Liver (tissue), 10 donors: ENCODE measurements at places on chromosomes 7 and 10. TPM values are rescaled to one million over a fixed set of nuclear protein-coding genes. Genes with fewer than 3 reads are reported as not detected.

Gene C7orf57
- total RNA-seq = not detected

GRCh38 chr10:89644967-89645741, at the start of gene PANK1:
TSS of gene PANK1 (minus strand) at chr10:89645242. CDS start at chr10:89644891, 351 bp downstream.
- peak; percentile 70 for DNase-seq

DNA sequence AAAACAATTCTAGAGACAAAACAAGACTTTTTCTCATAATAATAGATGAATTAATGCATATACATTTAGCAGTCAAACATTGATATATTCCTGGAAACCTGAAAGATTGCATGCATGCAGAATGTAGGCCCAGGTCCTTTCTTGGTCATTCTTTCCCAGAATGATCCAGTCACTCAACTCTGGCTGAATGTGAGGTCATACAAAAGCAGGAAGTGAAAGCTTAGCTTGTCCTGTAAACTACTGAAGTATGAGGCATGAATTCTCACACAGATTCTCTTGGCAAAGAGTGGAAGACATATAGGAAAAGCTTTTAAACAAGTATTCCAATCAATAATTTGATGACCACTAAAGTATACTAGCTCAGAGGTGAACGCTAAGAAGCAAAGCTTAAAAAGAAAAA, 253.9 kb downstream of the PPP1R3A start:
- DNase-seq = no peak

Gene GATAD1
- 12.4 TPM for total RNA-seq

- DNase-seq = no peak
Observed at GRCh38 chr10:33133557-33133956, 175.5 kb upstream of the ITGB1 start.

Gene ZKSCAN5
- total RNA-seq = 4.7 TPM

DNA sequence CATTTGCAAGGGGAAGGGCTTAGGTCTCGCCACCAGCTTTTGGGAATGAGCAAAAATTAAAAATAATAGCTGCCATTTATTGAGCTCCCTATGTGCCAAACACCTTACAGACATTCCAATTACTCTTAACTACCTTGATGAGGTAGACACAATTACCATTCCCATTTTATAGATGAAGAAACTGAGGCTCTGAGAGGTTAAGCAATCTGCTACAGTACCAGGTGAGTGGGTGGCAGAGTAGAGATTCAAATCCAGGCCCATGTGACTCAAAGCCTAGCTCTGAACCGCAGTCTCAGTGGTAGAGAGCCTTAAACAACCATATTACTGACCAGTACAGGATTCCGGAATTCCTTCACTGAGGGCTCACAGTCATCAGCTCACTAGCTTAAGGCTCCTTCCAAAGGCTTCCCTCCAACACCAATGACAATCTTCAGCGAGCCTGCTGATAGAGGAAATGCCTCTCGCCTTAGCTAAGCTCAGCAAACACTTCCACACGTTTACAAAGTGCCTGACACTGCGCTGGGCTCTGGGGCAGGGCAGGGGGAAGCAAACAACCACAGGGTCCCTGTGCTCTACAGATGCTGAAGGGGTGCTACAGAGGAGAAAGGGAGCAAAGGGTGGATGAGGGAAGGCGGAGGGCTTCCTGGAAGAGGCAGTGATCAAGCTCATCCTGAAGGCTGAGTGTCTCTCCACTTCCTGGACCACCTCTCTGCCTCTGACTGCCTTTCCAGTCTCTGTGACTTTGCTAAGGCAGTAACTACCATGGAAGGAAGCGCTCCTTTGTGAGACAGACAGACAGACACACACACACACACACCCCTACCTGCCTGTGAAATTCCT, 7.4 kb downstream of the LRRC20 start:
- DNase-seq = no peak

- DNase-seq = peak; percentile 23
Observed at GRCh38 chr7:31107106-31108090, 55.3 kb downstream of the ADCYAP1R1 start.

- DNase-seq = no peak
Observed at GRCh38 chr10:90775351-90776028, 82.3 kb downstream of the HTR7 start.

DNA sequence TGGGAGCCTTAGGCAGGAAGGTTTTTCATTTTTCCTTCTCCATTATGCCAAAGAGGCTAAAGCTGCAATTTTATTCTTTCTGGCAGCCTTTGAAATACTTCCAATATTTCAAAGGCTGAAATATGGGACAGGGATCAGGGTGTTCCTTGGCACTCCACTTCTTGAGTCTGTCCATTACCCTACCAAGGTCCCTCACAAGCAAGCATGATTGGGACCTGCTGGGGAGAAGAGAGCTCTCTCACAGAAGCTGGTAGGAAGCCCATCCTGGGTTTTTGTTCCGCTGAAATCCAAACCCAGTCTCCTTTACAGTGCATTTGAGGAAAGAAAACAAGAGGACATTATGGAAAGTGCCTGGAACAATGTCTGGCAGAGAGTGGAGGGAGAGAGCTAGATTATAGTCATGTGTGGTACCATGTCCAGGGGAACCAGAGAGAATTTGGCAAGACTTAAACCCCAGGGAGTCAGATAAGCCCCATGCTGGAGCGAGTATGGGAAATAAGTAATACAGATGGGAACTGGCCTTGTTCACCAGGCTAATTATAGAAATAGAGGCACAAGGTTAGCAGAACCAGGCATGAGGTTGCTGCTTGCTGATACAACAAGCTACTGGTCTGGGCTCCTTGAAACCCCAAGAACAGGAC, 104.7 kb downstream of the LSM5 start:
- DNase-seq = no peak

DNA sequence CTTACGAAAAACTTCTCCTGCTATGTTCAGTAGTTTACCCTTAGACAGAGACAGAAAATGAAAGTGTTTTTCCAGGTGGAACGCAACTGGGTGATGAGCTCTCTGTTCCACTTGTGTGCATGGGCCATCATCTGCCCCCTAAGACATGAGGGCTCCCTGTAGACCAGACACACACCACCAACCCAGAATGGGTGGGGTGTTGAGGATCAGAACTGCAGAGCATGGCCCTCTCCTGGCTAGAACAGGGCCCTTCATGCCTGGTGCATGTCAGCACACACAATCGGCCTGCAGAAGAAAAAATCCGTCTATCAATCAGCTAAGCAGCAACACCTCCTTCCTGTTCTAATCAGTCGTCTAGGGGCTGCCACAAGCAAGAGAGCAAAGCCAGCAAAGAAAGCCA, 186.2 kb upstream of the INHBA start:
- no peak for DNase-seq

DNA sequence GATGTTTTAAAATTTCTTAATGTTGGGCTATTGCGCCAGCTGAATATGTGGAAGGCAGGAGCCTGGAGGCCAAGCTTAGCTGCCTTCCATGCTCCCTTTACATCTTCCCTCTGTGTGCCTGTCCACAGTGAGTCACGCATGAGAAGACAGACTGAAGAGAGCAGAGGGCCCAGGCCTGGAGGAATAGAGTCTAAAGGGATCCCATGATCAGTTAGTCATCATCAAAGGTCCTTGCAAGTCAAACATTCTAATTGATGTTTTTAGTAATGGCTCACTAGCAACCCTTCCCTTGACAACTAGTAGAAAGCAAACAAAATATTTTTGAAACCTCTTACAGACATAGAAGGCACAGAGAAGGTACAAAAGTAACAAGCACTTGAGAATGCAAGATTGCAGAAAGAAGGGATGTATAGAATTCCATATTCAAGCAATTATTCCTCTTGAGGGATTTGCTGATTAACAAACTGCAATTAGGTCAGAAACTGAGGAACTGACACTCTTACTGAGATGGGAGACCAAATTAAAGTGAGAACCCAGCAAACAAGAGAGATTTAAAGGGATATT, 30.7 kb upstream of the APBB1IP start:
- no peak for DNase-seq

GRCh38 chr7:121633186-121633585, 237.1 kb upstream of the FAM3C start:
- no peak for DNase-seq

Gene PDZD7
- not detected for total RNA-seq

GRCh38 chr7:33917661-33918060, 12.3 kb downstream of the BMPER start:
- no peak for DNase-seq

Gene ZNF789
- 7.4 TPM for total RNA-seq

DNA sequence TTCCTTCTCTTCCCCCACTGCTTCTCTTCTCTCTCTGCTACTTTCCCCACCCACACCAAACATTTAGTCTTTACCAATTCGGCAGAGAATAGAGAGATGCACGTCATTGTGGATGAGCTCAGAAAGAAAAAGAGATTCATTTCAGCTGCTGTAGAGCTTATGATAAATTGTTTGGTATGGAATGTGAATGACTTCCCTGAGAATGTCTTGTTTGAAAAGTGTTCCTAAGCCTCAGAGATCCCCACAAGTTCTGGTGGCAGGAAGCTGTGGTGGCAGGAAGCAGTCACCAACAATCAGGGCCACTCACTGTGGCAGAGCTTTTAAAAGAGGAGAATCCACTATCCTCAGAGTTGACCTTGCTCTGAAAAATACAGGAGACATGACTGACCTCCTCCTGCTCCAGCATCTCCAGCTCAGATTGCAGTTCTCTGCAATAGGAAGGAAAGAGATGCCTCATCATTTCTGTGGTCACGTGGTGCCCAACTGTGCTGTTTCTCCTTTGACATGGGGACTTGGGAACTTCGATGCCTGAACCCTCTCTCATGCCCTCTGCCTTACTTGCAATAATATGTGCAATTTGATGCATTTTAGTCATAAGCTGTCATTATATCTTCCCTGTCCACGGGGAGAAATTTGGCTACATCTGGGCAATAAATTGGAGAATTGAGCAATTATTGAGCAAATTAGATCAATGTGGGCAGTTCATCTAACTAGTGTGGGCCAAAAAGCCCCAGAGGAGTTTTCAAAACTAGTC, 76.5 kb downstream of the BMPER start:
- no peak for DNase-seq

- no peak for DNase-seq
Observed at GRCh38 chr7:67438913-67439505, 442.4 kb downstream of the TYW1 start.

- peak; percentile 79 for DNase-seq
Observed at GRCh38 chr10:95246582-95247051, 44.2 kb downstream of the PDLIM1 start.

- no peak for DNase-seq
Observed at GRCh38 chr10:24802378-24802777, 78.7 kb upstream of the ARHGAP21 start.

GRCh38 chr7:136057509-136057908, 80.3 kb upstream of the MTPN start:
- no peak for DNase-seq

Gene CCDC7
- total RNA-seq = 5.9 TPM

DNA sequence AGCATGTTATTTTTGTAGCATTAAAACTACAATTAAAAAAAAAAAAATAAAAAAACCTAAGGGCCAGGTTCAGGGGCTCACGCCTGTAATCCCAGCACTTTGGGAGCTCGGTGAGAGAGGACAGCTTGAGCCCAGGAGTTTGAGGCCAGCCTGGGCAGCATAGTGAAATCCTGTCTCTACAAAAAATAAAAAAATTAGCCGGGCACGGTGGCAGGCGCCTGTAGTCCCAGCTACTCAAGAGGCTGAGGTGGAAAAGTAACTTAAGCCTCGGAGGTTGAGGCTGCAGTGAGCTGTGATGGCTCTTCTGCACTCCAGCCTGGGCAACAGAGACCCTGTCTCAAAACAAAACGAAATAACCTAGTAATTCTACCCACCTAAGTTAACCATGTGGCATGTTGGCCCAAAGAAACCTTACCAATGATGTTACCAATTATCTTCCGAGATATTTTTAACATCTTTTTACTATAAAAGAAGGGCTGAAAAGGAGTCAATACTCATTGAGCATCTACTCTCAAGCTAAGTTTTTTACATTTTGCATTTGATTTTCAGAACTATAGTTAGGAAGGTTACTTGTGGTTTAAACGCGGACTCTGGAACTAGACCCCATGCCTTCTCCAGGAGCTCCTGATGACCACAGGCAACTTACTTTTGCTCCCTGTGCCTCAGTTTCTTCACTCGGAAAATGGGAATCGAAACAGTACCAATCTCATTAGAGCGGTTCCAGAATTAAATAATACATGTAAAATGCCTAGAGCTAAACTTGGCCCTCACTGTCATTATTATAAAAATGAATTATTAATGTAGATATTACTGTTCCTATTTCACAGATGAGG, 1.4 kb downstream of the ITGB1 start:
- no peak for DNase-seq

Gene ZRANB1
- 32.5 TPM for total RNA-seq

DNA sequence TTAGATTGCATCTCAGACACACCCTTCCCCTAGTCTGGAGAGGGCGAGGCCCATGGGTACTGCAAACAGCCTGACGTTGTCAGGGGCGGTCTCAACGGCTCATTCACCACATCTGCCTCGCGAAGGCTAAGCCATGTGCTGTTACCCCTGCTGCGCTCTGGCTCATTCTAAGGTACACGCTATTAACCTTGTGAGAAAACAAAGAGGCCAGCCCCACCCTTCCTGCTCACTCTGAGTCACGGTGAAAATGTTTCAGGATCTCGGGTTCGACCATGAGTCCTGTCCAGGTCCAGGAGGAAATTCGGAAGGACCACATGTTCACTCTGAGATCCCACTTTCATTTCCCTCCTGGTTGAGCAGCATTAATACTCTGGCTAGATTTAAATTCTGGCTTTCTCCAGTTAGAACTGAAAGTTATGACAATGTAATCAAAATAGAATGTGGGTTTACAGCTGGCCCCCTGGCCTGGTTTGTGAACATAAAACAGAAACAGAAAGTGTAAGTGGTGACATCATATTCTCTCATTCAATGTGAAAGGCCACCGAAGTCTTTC, 55.2 kb downstream of the EGFR start:
- no peak for DNase-seq

- no peak for DNase-seq
Observed at GRCh38 chr7:44622342-44623151, 16.1 kb downstream of the OGDH start.

Gene PTPRZ1
- 0.09 TPM for total RNA-seq

GRCh38 chr10:97497572-97498075, 598 bp downstream of the MMS19 start:
- DNase-seq = peak; percentile 75

Gene GRM8
- 4.9 TPM for total RNA-seq
